ENCODE measurements at places on chromosomes 2 and 18.

- DNase-seq = no peak
These were observed 68.4 kb upstream of the ALPP start for GRCh38 chr2:232310121-232310520.

DNA sequence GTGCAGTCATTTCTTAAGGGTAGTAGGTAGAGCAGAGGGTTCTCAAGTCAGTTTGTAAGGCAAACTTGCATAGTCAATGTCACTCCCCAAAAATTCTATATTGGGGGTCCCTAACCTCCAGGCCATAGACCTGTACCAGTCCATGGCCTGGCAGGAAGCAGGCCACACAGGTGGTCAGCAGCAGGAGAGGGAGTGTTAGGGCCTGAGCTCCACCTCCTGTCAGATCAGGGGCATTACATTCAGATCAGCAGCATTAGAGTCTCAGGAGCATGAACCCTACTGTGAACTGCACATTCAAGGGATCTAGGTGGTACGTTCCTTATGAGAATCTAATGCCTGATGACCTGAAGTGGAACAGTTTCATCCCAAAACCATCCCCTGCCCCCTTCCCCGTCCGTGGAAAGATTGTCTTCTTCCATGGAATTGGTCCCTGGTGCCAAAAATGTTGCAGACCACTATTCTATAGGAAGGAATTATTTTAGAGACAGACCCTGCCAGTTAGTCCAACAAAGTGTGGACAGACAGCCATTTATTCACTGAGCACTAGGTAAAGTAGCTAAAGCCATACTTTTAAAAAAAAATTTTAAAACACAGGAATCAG is 6.7 kb downstream of the COA5 start:
- peak; percentile 70 for DNase-seq

DNA sequence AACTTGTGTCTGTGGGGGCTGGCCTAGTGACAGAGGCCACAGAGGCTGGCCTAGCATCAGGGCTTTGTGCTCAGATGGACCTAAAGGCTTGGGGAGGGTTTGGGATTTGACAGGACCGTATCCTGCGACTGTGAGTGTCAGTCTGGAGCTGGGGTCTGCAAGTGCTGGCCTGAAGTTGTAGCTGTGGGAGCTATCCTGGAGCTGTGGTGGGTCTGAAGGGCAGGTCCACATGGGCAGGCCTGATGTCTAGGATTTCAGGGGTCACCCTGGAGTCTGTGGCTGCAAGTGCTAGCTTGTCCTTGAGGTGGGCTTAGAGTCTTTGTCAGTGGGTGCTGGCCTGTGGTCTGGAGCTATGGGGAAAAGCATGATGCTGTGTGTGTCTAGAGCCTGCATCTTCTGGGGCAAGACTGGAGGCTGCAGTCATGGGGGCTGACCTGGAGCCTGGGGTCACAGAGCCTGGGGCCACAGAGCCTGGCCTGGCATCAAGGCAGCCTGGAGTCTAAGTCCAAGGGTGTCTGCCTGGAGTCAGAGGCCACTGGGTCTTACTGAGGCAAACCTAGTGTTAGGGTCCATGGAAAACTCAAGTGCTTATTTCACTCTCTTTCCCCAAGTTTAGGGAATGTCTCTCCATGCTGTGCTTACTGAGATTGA is 3.6 kb downstream of the REG3A start:
- no peak for DNase-seq

DNA sequence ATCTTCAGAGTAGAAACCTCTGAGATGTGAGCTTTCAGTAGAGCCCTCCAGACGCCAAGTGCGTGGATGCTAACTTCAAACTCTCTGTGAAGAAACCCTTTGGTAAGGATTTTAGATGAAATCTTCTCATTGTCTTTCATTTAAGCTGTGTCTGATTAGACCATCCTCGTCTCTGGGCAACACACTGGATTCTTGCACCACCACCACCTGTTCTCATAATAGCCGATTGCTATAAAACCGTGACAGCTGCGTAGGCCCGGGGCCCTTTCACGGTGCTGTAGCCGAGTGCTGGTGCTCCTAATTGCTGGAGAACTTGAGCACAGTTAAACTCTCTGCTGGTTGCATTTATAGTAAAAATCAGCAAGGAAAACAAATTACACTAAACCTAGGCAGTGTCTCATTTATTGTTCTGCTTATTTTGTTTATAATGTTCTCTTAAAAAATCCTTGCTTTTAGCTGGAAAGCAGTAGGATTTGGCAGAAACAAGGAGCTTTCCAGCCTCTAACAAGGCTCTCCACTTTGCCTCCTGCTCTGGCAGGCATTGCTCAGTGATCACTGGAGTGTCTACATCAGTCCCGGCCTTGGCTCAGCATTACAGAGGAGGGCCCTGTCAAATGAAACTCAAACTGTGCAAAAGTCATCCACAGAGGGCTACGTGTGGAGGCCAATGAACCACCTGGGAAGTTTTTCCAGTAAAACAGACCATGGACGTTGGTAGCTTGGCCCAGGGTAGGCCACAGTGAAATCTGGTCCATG is 40.9 kb upstream of the MBP start:
- peak; percentile 1 for DNase-seq

- no peak for DNase-seq
These were observed 13.1 kb downstream of the EPB41L3 start for GRCh38 chr18:5530629-5531178.

- DNase-seq = peak; percentile 91
These were observed 315.0 kb downstream of the PARD3B start for GRCh38 chr2:204860274-204860673.

DNA sequence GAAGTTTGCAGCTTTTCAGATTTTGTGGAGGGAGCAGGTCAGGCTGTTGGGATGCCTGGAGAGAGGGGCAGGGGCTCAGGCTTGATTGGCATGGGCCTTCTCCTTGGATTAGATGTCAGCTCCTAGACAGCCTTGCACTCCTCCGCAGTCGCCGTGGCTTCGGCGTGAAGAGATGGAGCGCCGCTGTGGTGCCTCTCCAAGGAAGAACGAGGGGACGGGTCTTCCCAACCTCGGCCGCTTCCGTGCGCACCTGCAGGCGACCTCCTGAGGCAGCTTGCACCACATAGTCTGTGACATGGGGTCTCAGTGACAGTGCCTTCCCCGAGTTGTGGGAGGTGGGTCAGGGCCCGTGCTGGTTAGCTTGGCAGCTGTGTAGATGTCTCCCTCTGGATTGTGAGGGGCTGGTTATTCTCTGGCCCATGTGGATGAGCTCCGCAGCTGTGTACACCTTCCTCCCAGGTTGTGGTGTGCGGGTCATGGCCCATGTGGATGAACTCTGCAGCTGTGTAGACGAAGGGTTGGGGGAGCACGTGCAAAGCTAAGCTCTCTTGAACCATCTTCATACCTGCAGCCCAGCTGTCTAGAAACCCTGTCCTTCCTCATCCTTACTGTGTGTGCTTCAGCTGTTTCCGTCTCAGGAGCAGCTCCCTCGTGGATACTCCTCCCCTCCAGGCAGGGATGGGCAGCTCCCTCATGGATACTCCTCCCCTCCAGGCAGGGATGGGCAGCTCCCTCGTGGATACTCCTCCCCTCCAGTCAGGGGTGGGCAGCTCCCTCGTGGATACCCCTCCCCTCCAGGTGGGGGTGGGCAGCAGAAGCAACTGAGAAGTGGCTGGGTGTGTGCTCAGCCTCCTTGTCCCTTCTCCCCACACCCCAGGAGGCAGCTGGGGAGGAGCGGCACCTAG is 170.3 kb downstream of the LDLRAD4 start:
- no peak for DNase-seq

DNA sequence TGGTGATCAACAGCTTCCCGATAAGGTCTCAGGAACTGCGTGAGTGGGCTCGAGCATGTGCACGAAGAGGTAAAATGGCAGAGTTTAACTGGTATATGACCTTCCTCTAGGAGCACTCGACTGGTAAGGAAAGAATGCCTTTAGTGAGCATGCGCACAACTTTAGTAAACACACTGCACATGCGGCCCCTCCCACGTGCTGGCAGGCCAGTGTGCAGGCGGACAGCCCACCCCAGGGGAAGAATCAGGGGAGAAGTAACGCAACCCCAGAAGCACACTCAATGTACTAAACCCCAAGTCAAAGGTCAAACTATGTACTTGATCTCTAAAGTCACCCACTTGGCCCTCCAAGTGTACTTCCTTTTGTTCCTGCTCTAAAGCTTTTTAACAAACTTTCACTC is 28.7 kb upstream of the SLC25A52 start:
- no peak for DNase-seq

DNA sequence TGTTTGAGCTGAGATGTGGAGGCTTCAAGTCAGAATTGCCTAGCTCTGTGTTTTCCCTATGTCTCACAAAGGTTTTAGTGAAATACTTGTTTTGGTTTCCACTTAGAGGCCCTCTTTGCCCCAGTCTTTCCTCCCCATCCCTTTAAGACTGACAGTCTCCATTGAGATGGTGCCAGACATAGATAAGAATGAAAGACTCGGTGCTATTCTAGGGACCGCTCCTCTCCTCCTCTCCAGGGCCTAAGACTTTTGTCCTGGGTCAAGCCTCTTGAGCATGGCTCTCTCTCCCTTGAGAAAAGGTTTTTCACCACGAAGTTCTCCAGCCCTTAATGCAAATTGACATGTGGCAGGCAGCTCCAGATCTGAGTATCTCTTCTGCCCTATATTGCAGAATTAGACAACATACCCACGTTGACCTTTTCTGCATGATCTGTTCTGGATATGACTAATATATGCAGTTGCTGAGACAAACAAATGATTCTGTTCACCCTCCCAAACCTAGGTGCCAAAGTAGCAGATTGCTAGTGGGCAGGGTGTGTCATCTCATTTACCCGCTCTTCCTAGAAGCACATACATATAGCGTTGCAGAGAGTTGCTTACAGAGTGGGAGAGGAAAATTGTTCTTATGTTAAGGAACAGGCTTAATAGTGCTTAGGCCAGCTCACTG is 47.5 kb upstream of the ACSL3 start:
- DNase-seq = no peak

DNA sequence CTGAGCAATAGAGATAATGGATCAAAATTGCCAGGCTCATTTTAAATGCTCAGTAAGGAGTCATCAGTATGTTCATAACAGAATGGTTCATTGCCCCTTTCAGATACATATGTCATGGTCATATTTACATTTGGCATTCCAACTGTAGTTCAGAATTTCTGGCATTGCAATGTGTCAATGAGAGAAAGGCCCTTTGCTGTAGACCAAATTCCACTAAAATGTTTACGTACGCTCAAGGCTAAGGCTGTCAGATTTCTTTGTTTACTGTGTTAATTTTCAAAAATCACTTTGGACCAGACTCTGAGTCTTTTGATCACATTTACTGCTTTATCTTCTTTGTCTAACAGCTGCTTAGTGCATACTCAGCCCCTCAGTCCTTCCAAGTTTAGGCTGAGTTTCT is 213.5 kb downstream of the PIK3C3 start:
- DNase-seq = no peak

DNA sequence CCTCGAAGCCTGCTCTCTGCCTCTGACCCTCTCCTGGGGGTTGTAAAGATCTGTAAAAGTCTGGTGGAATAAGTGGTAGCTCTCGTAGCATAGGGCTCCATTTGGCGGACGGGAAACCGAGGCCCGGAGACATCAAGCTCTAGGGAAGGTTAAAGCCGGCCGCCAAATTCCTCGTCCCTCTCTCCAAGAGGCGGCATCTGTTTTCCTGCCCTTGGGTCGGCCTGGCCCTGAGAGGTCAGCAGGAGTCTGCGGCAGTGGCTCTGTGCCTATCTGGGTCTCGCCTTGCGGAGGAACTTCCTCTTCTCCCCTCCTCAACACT is 72.4 kb downstream of the TEX51 start:
- no peak for DNase-seq

- DNase-seq = peak; percentile 22
These were observed 114.4 kb upstream of the CHRNA1 start for GRCh38 chr2:174878537-174879147.

DNA sequence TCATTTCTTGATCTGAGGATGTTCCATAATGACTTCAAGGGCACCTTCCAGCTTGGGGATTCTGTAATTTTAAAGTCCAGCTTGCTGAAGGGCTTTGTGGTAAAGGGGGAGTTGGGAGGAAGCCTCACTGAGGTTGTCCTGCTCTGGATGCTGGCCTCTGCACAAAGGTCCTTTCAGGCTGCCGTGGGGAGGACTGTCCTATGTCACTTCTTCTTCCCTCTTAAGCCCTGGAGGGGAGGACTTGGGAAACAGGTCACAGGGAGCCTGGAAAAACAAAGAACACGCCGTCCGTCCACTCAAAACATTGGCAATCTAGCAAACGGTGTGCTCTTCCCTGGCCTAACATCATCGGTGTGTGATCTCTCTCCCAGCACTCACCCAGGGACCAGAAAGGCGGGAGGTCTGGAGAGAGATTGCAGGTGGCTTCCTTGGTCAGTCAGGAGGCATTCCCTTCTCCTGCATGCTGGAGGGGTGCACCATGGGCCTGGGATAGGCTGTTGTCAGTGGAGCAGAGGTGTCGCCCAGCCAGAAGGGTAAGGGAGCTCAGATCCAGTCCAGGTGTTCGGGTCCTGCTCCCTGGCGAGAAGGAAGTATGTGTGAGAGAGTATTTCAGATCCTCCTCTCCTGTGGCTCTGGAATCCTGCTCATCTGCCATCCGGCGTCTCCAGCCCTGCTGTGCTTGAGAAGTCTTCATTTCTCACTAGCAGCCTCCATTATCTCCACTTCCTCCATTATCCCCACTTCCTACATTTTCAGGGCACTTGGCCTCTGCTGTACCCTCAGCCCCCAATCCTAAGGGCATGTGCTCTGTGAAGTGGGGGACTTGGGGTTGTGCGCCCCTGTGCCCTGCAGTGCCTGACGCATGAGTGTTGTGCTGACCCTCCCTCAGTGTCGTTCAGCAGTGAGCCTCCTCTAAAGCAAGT is 20.1 kb downstream of the ASAP2 start:
- no peak for DNase-seq

DNA sequence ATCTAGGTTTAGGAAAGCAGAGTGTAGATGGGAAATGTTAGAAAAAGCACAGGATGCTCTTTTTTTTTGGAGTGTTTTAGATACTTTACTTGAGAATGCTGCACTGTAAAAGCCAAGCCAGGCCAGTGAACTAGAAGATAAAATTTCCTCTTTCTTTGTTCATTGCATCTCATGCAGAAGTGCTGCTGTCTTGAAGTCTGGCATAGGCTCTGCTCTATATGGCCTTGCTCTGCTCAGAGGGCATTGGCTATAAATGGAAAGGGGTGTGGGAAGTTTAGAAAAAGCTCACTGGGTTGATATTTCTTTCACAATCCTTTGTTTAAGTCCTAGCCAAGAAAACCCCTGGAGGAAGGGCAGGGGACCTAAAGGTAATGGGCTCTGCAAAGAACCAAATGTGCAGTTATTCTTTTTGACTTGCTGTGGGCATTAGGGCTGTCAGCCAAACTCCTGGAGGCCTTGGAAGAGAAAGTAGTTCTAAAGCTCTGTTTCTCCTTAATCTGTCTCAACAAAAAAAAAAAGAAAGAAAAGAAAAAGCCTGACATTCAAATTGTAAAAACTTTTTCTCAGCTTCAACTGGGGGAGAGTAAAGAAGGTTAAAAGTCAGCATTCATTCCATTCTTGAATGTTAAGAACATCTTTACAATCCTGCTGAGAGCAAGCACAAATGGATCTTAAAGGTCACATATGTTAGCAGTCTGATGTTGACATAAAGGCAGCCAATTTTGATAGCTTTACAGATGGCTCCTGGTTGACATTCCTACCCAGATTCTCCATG is 338.3 kb downstream of the GULP1 start:
- no peak for DNase-seq

GRCh38 chr2:24792542-24792873 is 683 bp downstream of the PTRHD1 start:
- no peak for DNase-seq

GRCh38 chr2:124027182-124027581 is 2.1 kb downstream of the CNTNAP5 start:
- DNase-seq = peak; percentile 96
